ENCODE measurements at places on chromosomes 16 and 17.
A peak's percentile ranks its signal among the peaks of the same experiment; 100 is the strongest.

DNA sequence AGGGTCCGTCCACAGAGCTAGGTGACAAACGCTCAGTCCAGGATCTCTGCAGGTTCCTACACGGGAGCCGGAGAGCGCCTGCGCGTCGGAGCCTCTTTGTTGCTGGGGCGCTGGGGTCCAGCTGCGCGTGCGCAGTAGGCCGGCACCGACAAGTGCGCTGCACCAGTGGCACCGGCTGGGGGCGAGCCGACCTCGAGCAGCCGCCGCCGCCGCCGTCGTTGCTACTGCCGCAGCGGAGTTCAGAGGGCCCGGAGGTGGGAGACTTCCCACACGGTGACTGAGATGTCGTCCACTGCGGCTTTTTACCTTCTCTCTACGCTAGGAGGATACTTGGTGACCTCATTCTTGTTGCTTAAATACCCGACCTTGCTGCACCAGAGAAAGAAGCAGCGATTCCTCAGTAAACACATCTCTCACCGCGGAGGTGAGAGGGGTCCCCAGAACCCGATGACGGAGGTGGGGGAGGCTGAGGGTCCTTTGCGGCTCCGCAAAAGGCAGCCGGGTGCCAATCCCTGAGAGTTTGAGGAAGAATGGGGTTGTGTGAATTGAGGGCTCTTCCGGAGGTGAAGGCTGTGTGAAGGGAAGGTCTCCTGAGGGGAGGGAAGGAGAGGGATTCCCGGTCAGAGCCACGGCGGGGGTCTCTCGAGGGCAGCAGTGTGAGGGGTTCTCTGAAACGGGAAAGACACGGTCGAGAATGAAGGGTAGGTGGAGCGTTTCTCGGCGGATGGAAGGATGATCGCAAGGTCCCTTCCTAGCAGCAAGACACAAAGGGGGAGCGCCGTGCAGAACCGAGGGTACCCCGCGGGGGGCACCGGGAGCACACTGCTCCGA, at the start of gene GDPD1:
TSS of gene GDPD1 (plus strand) at position 184 of the 831 bp plus-strand sequence. CDS start at position 283, 99 bp downstream.
- DNase-seq = peak; percentile 93

GRCh38 chr17:27845264-27846041, 45.1 kb upstream of the NOS2 start:
- DNase-seq = no peak

GRCh38 chr16:66927918-66928649, 2.7 kb upstream of the RRAD start:
- DNase-seq = no peak

GRCh38 chr16:66503030-66503429, 46.9 kb downstream of the TK2 start:
- no peak for DNase-seq

All from NB4 (cell line).